ENCODE measurements at places on chromosomes 3 and 15. TPM values are rescaled to one million over a fixed set of nuclear protein-coding genes. Genes with fewer than 3 reads are reported as not detected.

GRCh38 chr15:27495963-27496459 is 525.0 kb downstream of the GABRG3 start:
- no peak for DNase-seq

- no peak for DNase-seq
Observed at GRCh38 chr3:151276687-151277042, 1.7 kb downstream of the P2RY14 start.

DNA sequence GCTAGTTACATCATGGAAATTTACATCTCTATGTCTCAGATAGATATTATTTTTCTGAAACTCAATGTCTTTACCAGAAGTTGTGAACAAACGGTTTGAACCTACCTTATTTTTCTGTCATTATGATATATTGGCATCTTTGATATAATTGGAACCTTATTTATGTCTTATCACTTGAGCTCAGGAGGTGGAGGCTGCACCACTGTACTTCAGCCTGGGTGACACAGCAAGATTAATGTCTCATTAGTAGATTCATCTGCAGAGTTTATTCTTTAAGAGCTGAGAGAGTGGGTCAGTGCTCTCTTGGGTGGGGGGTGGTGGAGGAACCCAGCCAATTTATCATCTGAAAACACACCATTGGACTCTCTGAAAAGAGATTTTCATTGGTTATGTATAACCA is 21.4 kb downstream of the SCG3 start:
- no peak for DNase-seq

GRCh38 chr15:78411061-78411460 is 27.0 kb upstream of the IREB2 start:
- no peak for DNase-seq

GRCh38 chr3:14814411-14814871 is 4.3 kb upstream of the FGD5 start:
- DNase-seq: no peak

DNA sequence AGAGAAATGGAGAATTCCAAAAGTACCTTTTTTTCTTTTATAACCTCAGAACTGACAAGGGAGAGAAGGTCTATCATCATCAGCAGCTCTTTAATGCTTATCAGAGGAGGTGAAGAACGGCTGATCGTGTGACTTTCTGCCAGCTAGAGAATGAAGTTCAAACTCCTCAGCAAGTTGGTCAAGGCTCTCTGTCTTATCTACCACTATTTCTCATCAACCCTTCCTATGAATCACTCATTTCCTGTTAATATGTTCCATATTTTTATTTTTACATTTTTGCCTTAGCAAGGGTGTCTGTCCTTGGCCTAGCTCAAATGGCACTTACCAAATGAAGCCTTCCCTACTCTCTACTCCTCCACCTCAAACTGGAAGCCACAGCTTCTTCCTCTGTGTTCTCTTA is 73.1 kb upstream of the TSPAN3 start:
- DNase-seq: no peak

GRCh38 chr15:57945616-57946015 is 119.9 kb downstream of the ALDH1A2 start:
- DNase-seq: no peak

DNA sequence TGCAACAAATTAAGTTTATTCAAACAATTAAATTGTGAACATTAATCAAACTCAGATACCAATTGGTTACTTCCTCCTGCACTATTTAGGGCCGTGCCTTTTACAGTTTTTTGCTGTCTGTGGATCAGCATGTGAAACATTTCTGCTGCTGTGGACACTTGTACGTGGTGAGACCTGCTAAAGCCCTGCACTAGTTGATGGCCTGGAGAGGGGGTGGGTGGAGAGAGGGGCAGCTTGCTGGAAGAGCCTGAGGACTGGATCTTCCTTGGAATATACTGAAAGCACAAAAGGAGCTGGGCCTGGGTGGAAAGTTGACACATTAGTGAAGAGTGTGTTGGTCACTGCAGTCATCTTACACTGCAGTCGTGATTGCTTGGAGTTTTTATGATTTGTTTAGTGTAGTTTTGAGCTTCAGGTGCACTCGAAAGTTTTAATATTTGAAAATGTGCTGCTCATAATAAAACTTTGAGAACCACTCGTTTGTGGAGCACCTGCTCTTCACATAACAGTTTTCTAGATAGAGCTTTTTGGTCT is 11.4 kb downstream of the PLCL2 start:
- DNase-seq: no peak

Gene EHD4
- polyA plus RNA-seq: 15.9 TPM

Gene BFSP2
- not detected for polyA plus RNA-seq

Gene TM6SF1
- 2.4 TPM for polyA plus RNA-seq

Gene GUCA1C
- polyA plus RNA-seq: not detected

All from left renal pelvis (tissue), 4 donors.